ENCODE measurements at places on chromosomes 3 and 15. TPM values are rescaled to one million over a fixed set of nuclear protein-coding genes. Genes with fewer than 3 reads are reported as not detected.

The IL17RD gene
- total RNA-seq, result not detected

The TLR9 gene
- not detected for total RNA-seq

The TRH gene
- not detected for total RNA-seq

DNA sequence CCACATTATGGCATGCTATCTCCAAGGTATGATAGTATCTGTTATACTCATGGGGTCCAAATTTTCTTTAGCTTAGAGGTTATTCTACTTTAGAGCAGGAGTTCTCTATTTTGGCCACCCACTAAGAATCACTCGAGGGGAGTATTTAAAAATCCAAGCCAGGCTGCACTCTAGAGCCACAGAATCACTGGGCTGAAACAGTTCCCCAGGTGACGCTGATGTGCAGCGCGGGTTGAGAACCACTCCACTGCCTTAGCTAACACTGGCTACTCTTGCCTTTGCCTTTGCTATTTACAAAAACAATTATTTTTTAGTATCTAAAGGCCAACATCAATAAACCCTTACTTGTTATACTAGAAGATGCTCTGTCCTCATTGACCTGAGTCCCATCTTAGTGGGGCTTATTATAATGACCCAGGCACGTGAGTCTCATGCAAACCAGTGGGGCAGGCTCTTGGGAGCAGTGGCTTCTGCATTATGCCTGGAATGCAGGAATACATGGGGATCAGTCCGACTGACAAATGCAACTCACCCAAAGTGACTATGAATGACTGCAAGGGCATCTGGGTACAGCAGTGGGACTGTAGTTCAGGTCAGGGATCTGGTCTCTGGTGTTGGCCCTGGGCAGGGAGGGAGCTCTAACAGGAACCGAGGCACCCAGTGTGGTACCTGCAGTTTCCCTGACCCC lies 21.7 kb upstream of the CGNL1 start:
- DNase-seq, result no peak

DNA sequence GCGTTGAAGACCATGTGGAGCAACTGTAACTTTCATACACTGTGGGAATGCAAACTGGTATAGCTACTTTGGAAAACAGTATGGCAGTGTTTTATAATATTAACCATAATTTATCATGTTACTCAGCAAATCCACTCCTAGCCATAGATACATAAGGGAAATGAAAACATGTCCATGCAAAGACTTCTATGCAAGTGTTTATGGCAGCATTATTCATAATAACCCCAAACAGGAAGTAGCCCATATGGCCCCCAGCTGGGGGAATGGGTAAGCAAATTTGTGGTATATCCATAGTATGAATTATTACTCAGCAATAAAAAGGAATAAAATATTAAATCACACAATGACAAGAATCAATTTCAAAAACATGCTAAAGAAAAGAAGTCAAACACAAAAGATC lies 23.0 kb upstream of the GATA2 start:
- DNase-seq, result no peak

DNA sequence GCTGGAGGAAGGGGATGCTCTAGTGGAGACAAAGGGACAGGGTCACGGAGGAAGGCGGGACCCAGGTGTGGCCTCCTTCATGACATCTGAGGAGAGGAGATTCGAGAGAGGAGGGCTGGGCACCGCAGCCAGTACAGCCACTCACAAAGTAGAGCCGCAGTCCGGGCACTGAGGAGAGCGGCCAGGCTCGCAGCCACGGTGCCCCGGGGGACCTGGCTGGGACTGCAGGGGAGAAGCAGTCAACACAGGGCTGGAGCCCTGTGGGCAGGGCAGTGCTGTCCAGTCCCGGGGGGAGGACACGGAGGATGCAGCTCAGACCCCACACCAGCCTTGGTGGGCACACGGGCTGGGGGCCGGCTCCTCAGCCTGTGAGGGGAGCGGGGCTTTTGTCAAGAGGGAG lies 40.3 kb downstream of the HMCES start:
- DNase-seq, result no peak

GRCh38 chr3:22377421-22377820 lies 626.4 kb upstream of the ZNF385D start:
- no peak for DNase-seq

DNA sequence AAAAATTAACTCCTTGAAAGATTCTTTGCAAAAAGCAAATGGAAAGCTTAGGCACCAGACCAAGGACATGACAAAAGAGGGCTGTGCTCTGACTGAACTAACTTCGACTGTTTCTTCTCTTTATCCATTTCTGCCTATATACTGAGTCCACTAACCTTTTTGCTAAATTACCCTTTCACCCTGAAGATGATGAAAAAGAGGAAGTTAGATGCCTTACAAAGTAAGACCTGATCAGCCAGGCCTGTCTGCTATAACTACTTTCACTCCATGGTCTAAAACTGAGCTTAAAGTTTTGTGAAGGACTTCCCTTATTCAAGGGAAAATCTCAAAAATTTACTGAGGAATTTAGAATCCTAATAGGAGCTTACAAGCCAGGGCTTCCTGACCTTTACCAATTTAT lies 6.2 kb upstream of the IGSF10 start:
- no peak for DNase-seq

- DNase-seq, result no peak
Measured at GRCh38 chr3:129606636-129607390, at the start of gene PLXND1. PLXND1 (minus strand) TSS chr3:129606676; CDS start chr3:129606639, 37 bp downstream.

All from activated T-helper 1 cell treated with anti-CD3 and anti-CD28 coated beads, Interleukin-12 subunit alpha, Interleukin-12 subunit beta, Interleukin-2, Interleukin-4 antibody, amounts not matched to agents 30 ng/mL and 10 ng/mL and 1 ng/mL, durations not matched to agents 14 hours and 24 hours and 36 hours (primary cell).